ENCODE measurements at places on chromosomes 6 and 20.

GRCh38 chr6:166774770-166775169, 147.7 kb upstream of the RPS6KA2 start:
- DNase-seq = no peak

- DNase-seq = no peak
Measured at GRCh38 chr20:32483351-32484224, 101.5 kb downstream of the NOL4L start.

GRCh38 chr20:346640-347316, at the start of gene NRSN2:
TSS of gene NRSN2 (plus strand) at chr20:347111. CDS start at chr20:349644, 2,533 bp downstream.
- DNase-seq = no peak

DNA sequence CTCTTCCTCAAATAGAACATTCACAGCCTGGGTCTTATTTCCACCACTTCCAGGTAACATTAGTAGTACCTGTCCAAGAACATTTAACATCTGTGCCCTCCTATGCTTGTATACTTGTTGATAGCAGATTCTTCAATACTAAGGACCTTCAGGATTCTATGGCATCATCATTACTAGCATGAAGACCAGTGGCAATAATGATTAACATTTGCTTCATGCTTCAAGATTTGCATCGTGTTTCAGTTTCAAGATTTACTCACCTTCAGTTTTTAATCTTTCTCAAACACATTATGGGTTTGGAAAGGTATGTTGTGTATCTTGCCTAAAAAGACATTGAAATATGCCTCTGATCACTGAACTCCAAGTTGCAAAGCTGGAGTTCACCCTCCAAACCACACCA, 412.8 kb upstream of the NRSN1 start:
- no peak for DNase-seq

GRCh38 chr20:42379385-42379784, 761.2 kb upstream of the CHD6 start:
- DNase-seq = no peak

- DNase-seq = no peak
Measured at GRCh38 chr6:6497976-6498375, 90.5 kb upstream of the LY86 start.

DNA sequence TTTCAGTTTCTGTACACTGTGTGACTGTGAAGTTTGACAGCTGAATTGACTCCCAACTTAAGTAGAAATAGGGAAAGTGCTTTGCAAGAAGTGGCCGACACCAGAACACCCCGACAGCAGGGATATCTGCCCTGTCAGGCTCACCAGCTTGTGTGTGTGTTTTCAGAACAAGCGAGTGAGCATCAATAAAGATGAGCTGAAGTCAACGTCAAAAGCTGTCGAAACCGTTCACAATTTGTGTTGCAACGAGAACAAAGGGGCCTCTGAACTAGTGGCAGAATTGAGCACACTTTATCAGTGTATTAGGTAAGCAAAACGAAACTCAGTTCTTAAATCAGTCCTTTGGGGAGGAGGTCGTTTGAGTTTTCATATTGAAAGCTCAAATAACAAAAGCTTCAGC, 10.7 kb downstream of the NELFCD start:
- no peak for DNase-seq

DNA sequence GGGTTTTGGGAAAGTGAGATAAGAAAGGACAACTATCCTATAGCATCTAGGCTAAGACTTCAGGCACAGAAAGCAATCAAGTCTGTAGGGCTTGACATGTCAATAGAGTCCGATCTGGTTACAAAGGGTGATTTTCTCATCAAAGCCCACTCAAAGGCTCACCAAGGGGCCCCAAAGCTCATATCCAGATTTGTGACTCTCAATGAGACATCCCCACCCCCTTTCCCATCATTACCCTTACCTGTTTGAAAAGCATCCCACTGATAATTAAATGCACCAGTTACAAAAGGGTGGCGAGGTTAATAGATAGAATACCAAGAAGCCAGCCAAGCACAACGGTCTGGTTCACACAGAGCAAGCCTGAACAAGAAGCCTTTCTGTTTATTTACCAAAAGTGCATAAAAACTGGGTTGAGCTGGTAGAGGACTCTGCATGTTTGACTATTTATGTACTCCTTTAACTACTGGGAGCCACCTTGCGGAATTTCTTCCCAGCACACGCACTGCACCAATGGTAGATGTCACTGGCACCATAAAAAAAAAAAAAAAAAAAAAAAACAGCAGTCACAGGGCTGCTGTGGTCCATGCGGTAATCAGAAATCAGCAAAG, 6.1 kb downstream of the JAG1 start:
- DNase-seq = no peak

DNA sequence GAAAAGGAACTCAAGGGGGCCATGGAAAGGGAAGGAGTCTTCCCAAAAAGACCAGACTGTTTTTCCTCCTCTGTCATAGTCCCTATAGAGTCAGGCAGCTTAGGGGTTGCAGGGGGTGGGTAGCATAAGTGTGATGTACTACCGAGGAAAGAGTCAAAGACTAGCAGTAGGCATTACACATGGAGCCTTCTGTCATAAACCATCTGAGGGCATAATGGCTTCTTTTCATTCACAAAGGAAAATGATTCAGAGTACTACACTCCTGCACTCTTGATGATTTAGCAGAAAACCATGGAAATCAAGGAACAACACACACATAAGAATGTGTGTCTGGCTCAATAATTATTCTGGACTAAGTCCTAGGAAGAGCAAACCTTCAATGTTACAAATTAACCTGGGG, 14.9 kb downstream of the PLN start:
- DNase-seq = no peak

DNA sequence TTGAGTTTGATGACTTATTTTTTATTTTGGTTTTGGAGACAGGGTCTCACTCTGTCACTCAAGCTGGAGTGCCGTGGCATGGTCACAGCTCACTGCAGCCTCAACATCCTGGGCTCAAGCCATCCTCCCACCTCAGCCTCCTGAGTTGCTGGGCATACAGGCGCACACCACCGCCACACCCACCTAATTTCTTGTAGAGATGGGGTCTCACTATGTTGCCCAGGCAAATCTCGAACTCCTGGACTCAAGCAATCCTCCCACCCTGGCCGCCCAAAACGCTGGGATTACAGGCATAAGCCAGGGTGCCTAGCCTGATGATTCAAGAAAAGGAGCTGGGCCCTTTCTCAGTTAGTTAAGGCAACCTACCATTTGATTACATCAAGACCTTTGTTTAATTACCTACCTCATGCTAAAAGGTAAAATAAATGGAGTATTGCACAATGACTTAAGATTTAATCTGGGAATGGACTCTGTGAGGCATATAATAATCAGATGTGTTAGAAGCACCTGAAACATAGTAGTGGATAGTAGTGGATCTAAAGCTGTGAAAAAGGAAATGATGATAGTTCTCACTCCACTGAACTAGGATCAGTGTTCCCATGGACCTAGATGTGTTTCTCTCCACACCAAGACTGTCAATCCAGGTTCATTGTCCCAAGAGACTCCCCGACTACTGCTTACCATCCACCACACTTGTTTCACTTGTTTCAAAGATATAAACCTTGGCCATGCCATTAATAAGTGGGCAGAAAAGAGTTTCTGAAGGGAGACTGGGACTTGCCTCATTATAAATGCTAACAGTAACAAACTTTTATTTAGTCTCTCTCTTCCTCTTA, 2.1 kb downstream of the TNFRSF21 start:
- no peak for DNase-seq

GRCh38 chr6:166257911-166258318, 50.3 kb downstream of the PRR18 start:
- DNase-seq = no peak

DNA sequence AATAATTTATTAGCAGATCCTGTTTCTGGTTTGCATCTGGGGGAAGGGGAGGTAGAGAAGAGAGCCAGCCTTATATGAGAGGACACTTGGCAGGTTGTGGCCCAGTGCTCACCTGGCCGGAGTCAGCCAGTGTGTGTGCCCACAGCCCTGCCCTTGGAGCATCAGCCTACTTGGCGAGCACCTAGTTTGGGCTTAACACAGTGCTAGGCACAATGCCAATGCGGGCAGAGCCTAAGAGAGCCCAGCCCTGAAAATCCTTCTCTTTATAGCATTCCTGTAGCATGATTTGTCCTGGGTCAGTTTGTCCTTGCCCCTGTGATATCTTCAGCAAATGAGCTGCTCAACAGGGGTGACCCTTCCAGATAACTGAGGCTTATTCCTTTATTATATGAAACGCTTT, 73.0 kb downstream of the SLX4IP start:
- no peak for DNase-seq

GRCh38 chr20:54047048-54047447, 23.3 kb downstream of the BCAS1 start:
- no peak for DNase-seq

DNA sequence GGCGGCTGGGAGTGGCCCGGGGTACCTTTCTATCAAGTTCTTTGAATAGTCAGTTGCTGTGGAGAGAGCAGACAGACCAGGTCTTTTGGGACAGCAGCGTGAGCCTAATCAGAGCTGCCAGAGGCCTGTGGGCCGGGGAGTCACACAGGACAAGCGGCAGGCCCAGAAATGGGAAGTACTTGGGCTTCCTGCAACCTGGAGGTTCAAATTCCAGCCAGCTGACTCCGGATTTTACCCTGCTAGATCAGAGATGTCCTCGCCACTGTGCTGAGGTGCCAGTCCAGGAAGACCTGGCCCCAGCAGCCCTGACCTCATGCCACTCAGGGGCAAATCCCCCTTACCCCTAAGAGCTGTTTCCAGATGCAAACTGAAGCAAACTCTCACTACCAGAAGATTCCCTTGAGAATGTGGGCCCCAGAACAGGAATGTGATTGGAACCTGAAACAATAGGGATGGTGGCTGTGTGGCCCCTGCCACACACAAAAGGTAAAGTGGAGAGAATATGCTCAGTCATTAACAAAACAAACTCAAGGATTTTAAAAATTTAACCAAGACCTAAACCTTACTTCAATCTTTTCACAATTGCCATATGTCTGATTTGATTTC, 9.7 kb downstream of the BEND3 start:
- no peak for DNase-seq

DNA sequence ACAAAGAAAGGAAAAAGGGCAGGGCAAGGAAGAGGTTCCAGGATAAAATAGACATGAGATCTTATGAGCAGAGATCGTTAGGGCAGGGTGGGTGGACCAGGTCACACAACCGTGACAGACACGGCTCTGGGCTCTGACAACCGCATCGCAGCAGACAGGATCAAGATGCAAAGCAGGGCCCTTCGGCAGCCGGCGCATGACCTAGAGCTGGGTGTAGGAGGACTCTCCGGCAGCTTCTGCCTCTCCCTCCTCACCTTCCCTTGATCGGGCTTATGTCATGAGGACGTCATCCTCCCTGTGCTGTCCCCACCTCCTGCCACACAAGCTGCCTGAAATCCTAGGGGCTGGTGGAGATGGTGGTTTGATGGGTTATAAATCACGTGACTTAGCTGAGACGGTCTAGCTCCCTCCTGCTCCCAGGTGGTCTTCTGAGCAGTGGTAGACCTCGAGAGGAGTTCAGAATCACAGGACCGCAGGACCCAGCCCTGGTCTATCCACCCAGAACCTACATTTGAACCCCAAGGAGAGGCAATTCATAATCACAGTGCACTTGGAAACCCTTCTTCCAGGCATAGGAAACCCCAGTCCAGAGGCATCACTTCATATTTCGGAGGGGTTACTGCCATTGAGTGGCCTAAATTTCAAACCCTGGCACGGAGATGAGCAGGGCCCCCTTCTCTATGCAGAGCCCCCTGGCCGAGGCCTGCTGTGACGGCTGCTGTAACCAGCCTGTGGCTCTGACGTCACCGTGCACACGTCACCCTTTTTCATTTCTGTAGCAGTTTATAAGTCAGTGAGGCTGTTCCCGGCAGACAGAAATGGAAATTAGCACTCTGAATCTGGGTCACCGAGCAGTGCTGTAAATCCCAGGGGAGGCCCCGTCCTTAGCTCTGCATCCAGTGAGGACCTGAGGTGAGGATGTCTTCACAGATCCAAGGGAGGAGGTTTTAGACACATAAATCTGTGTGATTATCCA, 8.7 kb upstream of the CCR6 start:
- DNase-seq = peak; percentile 38

DNA sequence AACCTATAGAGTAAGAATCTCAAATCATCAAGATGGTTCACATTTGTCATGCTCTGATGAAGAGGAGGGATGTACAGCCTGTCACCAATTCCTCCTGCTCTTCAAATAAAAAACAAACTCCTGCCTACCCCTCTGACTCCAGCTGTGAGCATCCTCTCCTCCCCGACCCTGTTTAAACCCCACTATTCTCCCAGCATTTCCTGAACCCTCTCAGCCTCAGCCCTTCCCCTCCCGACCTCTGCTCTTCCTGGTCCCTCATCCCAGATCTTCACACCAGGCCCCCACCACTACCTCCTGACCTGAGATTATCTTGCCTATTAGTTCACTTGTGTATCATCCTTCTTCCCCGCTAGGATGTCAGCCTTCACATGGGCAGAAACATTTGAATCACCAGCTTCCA, 75.8 kb downstream of the ZMYND8 start:
- no peak for DNase-seq

DNA sequence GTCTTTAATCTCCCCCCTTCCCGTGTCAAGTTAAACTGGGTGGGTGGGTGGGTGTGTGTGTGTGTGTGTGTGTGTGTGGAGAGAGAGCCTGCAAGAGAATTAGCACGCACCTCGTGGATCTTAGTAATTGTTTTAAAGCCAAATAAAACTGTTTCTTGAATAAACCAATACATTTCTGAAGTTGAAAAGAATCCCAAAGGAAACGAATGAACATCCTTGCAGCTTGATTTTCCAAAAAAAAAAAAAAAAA, 381 bp upstream of the BICRAL start:
- DNase-seq = no peak

DNA sequence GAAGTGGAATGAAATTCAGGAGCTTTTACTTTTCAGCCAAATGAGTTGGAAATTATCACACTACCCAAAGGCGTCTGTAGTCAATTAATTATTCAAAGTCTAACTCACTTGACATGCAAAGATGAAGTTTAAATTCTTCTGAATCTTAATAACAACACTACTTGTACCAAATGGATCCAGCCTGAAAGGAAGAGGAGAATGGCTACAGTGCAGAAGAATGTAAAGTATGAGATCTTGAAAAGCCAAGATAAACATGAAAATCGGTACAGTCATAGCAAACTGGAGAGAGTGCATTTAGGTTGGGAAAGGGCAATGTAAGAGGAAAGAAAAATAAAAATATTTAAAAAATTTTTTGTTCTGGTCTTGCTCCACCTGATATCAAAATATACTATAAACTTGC, 195.5 kb downstream of the SIM1 start:
- no peak for DNase-seq

- DNase-seq = no peak
Measured at GRCh38 chr6:24520929-24521546, 26.3 kb downstream of the ALDH5A1 start.
